ENCODE measurements at places on chromosomes 1 and 21. TPM values are rescaled to one million over a fixed set of nuclear protein-coding genes. Genes with fewer than 3 reads are reported as not detected.
A peak's percentile ranks its signal among the peaks of the same experiment; 100 is the strongest.

Gene LIN28A
- not detected for total RNA-seq

DNA sequence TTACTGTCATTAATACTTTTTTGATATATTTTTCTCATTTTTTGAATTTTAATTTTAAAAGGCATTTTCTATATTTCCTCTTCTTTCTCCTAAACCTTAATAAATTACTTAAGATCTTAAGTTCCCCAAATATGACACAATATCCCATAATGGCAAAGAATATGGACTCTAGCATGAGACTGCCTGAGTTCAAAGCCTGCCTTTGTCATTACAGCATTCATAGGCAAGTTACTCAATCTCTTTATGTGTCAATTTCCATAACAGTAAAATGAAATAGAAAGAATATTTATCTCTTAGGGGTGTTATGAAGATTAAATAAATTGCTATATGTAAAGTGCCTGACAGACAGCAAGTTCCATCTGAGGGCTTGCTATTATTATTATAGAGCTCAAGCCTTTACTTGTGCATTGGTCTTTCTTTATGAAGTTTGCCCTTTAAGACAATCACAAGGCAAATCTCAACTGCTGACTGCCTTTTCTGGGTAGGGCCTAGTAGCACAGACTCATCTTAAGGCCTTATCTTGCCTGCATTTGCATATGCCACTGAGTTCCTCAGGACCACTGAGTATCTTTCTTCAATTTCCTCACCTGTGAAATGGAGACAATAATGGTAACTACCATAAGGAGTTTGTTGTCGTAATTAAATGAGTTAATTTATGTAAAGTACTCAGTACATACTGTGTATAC lies 231.0 kb downstream of the NRIP1 start:
- DNase-seq: no peak

Gene SPRR1B
- total RNA-seq: 328 TPM

Gene OR6N1
- total RNA-seq: not detected

DNA sequence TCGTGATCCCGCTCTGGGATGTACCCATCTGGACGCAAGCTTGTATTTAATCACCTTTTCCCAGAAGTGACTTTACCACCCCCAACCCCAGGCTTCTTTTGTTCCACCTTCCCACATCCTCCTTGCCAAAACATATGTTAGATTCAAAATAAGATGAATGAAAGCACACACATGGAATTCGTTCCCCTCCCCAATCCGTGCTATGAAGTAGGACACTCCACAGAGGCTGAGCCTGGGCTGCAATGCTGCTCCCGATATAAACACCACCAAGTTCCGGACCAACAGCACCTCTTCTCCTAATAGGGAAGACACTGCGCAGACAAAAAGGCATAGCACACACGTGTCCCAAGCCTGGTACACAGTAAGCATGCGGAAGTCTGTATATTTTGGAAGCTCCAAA lies 86.1 kb downstream of the CLSTN1 start:
- no peak for DNase-seq

Gene LCE1C
- not detected for total RNA-seq

Gene ANGPTL3
- total RNA-seq: not detected

DNA sequence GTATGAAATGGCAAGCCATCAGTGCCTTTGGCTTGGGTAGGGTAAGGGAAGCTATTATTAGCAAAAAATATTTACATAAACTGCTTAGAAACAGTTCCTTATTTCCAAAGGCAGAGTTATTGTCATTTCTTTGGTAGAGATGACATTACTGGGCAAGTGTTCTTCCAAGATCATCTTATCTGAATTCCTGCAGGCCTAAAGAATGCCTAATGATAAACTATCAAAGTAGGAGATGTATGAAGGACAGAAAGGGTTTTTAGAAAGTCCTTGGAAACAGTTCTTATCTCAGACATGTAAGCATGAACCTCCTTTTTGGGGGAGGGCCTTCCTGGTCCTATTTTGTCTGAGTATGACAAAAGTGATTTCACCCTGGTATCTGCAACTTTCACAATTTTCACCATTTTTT lies 5.1 kb upstream of the FRRS1 start:
- DNase-seq: no peak

- DNase-seq: no peak
These were observed 489 bp downstream of the ACOT11 start for GRCh38 chr1:54548389-54549044.

GRCh38 chr1:106978477-106979322 lies 77.8 kb upstream of the PRMT6 start:
- peak; percentile 41 for DNase-seq

DNA sequence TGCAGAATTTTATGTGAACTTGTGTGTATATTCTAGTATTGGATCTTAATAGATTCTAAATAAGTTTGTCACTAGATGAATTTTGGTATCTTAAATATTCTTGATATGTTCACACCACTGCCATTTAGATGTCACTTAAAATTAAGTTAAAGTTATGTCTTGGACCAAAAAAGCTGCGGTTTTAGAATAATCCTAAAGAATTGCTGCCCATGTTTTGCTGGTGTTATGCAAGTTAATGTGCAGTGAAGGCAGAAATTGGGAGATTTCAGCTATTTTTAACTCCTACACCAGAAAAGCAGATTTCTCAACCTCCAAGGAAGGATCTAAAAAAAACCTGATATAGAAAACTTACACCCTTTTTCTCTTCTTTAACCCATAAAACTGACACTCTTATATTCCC lies 757 bp downstream of the ACADM start:
- no peak for DNase-seq

GRCh38 chr21:45408271-45408791 lies 3.4 kb downstream of the COL18A1 start:
- no peak for DNase-seq

Gene EXO1
- 8.4 TPM for total RNA-seq

Gene TNFRSF1B
- total RNA-seq: not detected

Gene KRTAP10-6
- not detected for total RNA-seq

DNA sequence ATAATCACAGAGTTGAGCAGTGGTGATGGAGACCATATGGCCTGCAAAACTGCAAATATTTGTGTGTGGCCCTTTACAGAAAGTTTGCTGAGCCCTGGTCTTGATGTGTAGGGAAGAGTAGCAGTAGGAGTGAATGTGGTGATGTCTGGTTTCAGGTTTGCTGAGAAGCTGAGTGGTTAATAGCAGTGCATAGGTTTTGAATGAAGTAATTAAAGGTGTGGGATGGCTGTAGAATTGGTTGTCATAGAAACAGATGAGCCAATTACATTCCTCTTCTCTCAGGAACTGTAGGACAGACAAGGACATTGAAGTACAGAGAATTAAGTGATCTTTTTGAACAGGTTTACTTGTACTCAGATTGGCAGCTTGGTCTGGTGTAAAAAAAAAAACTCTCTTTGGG lies 37.4 kb downstream of the PRDM2 start:
- no peak for DNase-seq

DNA sequence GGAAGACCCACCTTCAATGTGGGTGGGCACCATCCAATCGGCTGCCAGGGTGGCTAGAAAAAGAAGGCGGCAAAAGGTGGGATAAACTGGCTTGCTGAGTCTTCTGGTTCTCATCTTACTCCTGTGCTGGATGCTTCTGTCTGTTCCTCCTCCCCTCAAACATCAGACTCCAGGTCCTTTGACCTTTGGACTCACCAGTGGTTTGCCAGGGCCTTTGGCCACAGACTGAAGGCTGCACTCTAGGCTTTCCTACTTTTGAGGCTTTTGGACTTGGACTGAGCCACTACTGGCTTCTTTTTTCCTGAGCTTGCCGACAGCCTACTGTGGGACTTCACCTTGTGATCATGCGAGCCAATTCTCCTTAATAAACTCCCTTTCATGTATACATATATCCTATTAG lies 55.9 kb downstream of the VCAM1 start:
- no peak for DNase-seq

DNA sequence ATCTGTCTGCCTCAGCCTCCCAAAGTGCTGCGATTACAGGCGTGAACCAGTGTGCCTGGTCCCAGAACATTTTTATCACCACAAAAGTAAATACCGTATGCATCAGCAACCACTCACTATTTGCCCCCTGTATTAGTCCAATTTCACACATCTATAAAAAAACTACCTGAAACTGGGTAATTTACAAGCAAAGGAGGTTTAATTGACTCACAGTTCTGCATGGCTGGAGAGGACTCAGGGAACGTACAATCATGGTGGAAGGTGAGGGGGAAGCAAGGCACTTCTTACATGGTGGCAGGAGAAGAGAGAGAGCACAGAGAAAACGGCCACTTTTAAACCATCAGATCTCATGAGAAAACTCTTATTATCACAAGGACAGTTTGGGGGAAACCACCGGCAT lies 25.6 kb upstream of the CTH start:
- DNase-seq: no peak

Measured in mammary epithelial cell (primary cell).